ENCODE measurements at places on chromosomes 7 and 10. TPM values are rescaled to one million over a fixed set of nuclear protein-coding genes. Genes with fewer than 3 reads are reported as not detected.

CHAT gene
- total RNA-seq = not detected

ACTR3C gene
- not detected for total RNA-seq

GRCh38 chr7:81789406-81790119 is 19.7 kb upstream of the HGF start:
- peak; percentile 51 for DNase-seq

GRCh38 chr7:46616636-46617035 is 695.6 kb upstream of the IGFBP3 start:
- DNase-seq = peak; percentile 20

DNA sequence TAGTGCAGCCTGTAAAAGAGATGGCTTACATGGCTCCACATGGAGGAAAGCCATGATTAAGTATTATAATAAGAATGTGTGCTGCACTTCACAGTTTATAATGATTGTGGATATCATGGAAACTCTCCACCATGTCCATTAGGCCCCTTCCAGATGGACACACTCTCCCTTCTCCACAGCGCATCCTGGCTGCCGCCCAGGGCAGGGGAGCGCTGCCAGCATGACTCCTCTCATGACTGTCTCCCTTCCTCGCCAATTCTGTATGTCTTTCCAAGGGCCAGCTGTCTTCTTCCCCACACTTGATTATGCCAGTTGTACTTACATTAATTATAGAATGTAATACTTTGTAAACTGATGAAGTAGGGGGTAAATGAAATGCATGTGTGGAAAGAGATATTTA is 259.3 kb upstream of the TMEM72 start:
- DNase-seq = peak; percentile 81

- peak; percentile 55 for DNase-seq
Measured at GRCh38 chr10:96370584-96371157, 11.9 kb upstream of the OPALIN start.
